ENCODE measurements at places on chromosomes 5 and 9. TPM values are rescaled to one million over a fixed set of nuclear protein-coding genes. Genes with fewer than 3 reads are reported as not detected.

The DMRT3 gene
- 1.5 TPM for polyA plus RNA-seq

The ANKRD31 gene
- polyA plus RNA-seq, result 0.86 TPM

The PCDHB5 gene
- 7.5 TPM for polyA plus RNA-seq

The FGD3 gene
- 6.5 TPM for polyA plus RNA-seq
